ENCODE measurements at places on chromosomes 11 and 22.

DNA sequence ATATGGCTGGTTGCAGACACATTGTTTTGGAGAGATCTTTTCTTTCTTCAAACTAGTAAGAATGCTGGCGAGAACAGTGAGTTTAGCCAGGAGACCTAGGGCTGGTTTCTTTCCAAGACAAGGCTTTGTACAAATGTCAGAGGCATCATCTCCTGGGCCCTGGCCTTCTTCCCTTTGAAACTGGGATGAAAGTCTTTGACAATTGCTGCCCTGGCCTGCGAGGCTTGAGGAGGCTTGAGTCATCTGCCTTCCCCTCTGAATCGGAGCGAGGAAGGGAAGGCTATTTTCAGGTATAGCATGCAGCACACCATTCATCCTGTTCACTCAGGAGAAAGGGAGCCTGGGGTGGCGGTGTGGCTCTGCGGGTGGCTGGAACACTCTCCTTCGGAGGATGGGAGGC, 21.5 kb upstream of the PARVG start:
- DNase-seq, result no peak

DNA sequence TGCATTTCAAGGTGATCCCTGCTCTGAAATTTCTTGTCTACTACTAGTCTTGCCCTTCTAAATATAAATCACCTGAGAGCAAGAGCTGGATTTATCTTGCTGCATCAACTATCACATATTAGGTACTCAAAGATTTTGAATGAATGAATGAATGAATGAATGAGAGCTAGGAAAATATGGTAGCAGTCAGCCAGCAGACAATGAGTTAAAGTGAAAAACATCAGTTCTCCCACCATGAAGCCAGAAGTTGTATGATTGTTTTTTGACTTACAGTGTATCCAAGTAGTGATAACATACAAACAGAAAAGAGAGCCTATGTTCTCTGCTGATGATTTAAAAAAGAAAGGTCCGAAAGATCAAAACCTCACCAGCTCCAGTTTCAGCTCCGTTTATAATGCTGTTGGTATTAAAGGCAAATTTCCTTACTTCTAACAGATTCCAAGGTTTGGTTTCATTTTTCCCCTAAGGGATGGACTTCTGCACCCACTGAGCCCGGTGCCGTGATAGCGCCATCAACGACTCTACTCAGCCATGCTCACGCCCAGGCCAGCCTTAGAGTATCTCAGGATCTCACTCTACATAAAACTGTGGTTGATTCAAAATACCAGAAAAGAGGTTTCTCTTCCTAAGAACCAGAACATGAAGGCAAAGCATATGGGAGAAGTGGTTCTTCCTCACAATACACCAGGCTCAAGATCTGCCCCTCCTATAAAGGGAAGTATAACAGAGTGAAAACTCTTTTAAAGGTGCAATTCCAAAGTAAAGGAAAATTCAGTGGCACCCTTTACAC, 92.0 kb downstream of the SGSM3 start:
- no peak for DNase-seq

DNA sequence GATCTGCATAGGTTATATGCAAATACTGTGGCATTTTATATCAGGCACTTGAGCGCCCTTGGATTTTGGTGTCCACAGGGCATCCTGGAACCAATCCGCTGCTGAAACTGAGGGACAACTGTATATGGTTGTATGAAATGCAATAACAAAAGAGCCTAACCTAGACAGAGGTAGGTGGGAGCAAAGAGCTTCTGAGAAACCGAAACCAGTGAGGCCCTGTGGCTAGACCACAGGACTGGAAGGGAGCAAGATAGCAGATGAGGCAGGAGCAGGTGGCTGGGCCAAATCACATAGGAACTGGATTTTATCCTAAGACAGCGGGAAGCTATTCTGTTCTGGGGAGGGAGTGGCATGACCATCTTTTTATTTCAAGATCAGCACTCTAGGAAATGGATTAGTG, 30.1 kb downstream of the RCN1 start:
- DNase-seq, result no peak

DNA sequence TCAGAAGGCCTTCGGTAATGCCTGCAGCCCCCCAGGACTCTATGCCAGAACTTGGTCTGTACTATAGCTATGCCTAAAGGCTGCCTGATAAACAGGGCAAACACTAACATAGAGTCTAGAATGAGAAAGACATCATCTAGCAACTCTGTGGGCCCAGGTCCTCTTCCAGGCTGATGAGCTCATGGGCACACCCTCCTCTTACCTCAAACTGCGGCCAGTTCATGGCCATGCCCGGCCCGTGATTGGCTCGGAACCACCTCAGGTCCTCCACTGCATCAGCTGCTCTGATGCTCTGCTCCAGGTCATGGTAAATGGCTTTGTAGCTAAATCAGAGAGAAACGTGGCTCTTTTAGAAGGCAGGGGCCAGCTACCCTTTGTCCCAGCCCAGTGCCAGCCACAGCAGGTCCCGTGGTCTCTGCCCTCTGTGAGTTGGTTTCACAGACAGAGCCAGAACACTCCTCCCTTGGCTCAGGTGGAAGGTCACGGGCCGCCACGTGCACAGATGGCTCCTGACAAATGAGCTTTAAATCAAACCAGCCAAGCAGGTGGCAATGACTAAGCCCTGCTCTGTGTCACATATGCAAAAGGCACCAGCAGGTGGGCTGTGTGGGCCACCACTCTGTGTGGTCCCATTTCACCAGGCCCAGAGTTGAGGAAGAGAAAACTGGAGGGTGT, 25.0 kb upstream of the ARFGAP3 start:
- no peak for DNase-seq

- DNase-seq, result no peak
These were observed 6.0 kb downstream of the SYN3 start for GRCh38 chr22:33051960-33052839.

Measured in fibroblast of skin of right quadriceps (primary cell).